Stimulated activated CD4-positive, alpha-beta T cell treated with anti-CD3 and anti-CD28 coated beads, Interleukin-1b, Interleukin-23, amount 100 ng/mL, for 24 hours (primary cell): ENCODE measurements at places on chromosomes 6 and 20.

- no peak for DNase-seq
These were observed 5.7 kb downstream of the LMBRD1 start for GRCh38 chr6:69791065-69791471.

DNA sequence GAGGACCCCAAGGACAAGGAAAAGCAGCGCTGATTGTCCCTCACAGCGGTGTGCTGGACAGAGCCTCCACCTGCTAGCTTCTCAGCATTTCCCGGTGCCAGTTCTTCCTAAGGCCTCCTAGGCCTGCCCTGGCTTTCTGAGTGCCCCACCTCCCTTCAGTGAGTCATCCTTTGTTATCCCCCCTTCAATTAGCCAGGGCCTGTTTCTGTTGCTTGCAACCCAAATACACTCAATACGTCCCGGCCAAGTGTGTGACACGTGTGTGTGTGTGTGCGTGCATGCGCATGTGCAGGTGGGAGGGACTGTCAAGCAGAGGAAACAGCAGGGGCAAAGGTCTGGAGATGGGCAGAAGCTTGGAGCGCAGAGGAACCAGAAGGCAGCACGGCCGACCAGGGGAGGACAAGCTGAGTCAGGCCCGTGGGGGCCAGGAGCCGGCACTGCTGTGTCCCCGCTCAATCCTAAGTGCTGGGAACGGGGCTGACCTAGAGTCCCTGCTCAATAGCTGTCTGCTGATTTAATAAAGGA, 159.8 kb downstream of the PREX1 start:
- no peak for DNase-seq

- peak; percentile 63 for DNase-seq
These were observed 120.8 kb downstream of the BACH2 start for GRCh38 chr6:90175627-90176538.

DNA sequence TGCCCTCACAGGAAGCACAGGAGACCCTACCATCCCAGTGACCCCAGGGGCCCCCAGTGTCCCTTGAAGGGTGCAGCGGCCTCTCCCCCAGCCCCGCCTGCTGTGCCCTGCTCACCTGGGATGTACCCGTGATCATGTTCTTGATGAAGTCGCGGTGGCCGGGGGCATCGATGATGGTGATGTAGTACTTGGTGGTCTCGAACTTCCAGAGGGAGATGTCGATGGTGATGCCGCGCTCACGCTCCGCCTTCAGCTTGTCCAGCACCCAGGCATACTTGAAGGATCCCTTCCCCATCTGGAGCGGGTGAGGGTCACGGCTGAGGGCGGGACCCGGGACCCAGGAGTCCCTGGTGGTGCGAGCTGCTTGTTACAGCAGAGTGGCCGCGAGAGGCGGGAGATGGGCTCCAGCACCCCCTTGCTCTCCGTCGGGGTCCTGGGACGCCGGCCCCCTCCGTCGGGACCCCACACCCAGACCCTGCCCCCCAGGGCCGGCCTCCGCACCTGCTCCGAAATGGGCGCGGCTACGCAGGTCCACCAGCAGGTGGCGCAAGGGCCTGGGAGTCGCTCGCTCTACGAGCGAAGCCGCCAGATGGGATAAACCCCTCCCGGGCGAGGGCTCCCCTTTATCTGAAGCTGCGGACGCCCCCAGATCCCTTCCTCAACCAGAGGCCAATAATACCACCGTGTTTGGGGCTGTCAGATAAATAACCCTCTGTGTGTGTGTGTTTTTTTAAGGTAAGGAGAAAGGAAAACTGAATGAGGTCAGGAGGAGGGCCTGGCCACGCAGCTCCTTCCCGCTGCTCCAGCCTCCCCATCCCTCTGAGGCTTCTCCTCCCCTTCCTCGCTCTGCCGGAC, 2.9 kb downstream of the EEF1A2 start:
- peak; percentile 71 for DNase-seq

DNA sequence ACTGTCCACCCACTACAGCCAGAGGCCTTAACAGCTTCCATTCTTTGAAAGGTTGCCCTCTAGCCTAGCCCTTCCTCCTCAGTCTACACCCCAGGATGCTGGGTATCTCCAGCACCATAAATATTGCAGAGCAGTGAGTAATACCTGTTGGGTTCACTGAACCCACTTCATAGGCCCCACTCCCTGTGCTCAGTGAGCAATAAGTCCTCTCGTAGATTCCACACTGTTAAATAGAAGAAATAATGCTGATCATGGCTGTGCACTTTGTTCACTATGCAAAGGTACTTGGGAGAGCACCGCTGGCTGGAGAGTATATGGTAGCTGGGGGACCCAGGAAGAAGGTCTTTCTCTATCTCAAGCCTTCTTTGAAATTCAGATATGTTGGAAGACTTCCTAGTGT, 87.3 kb downstream of the RSPH3 start:
- DNase-seq = no peak
